DMS 273 treated with DMSO at 0.1 percent for 48 hours (cell line): ENCODE measurements at places on chromosomes 16 and 17.
A peak's percentile ranks its signal among the peaks of the same experiment; 100 is the strongest.

DNA sequence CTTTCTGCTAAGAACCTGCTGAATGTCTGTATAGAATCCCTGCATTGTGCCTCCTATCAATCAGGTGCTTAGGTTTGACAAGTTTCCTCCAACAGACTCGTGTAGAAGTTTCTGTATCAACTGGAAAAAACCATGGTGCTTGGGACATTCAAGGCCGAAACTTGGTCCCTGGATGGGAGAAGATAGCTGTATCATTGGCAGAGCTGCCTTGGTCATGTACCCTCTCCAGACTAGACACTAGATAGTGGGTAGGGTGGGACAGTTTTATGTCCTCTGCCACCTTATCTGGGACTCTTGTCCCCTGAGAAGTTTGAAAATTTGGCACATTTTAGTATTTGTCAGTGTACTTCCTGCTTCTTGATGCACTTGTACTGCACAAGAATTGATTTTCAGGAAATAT is 520.8 kb downstream of the WWOX start:
- no peak for DNase-seq

DNA sequence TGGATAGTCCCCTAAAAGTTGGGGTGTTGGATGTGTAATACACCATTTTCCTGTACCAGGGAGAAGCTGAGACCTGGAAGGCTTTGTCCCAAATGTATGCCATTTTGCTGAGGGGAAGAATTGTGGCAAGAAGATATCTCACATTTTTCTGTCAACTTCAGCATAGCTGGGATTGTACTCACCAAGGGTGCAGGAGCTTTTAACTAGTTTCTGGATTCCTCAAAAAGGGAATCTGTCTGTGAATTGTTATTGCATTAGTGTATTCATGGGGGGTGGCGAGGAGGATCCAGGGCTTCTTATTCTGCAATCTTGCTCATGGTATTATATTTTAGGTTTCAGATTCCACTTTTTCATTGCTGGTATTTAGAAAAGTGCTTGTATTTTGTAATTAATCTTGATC is 208.2 kb upstream of the MYOCD start:
- DNase-seq, result no peak

DNA sequence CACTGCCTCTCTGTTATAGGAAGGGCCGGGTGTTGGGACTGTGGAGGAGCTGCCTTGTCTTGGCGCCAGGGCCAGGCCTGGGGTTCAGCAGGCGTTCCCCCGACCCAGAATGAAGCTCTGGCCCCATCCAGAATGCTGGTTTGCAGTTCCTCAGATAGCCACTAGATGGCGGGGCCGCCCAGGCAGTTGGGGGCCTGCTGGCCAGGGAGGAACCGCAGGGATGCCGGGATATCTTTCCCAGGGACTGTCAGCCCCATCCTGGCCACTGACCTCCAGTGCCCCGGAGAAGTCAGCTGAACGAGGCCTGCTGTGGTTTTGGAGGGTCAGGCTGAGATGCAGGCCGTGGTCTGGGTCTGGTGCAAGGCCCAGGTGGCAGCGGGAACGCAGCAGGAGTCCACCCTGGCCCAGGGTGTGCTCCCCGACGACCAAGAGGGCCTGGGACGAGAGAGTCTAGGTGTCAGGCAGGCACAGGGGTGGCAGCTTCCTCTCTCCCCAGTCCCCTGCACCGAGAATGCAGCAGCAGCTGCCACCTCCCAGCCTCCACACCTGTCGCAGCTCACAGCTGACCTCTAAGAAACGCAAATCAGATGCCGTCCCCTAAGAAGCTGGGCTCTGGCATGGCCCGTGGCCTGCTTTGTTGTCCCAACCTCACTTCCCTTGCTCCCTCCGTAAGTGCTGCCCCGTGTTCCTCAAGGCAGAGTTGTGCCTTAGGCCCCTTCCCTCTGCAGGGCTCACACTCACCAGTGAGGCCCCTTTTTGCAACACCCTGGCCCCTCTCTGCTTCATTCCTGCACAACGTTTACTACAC is 51.2 kb downstream of the RMI2 start:
- peak; percentile 9 for DNase-seq

- DNase-seq, result no peak
These were observed 8.1 kb downstream of the MKS1 start for GRCh38 chr17:58210922-58211321.

GRCh38 chr16:73190256-73190655 is 142.3 kb upstream of the ZFHX3 start:
- DNase-seq, result no peak

- DNase-seq, result no peak
These were observed 8.1 kb upstream of the ATP2A3 start for GRCh38 chr17:3972281-3972731.

DNA sequence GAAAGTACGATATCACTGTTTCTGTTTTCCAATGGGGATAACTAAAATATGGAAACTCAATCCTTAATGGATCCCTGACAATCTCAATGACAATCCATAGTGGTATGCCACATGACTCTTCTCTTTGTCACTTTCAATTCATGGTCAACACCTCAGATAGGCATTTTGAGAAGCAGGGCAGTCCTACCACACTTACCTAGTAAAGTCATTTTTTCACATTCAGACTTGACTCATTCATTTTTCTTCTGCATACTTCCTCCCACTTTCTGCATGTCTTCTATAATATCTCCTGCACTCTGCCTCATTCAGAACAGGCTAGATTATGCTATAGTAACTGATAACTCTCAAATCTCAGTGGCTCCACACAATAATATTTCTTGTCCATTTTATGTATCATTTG is 117.5 kb downstream of the FTO start:
- DNase-seq, result no peak

- no peak for DNase-seq
These were observed 4.5 kb downstream of the RANBP10 start for GRCh38 chr16:67801883-67802282.

GRCh38 chr16:85281181-85281580 is 168.9 kb upstream of the CIBAR2 start:
- DNase-seq, result no peak

DNA sequence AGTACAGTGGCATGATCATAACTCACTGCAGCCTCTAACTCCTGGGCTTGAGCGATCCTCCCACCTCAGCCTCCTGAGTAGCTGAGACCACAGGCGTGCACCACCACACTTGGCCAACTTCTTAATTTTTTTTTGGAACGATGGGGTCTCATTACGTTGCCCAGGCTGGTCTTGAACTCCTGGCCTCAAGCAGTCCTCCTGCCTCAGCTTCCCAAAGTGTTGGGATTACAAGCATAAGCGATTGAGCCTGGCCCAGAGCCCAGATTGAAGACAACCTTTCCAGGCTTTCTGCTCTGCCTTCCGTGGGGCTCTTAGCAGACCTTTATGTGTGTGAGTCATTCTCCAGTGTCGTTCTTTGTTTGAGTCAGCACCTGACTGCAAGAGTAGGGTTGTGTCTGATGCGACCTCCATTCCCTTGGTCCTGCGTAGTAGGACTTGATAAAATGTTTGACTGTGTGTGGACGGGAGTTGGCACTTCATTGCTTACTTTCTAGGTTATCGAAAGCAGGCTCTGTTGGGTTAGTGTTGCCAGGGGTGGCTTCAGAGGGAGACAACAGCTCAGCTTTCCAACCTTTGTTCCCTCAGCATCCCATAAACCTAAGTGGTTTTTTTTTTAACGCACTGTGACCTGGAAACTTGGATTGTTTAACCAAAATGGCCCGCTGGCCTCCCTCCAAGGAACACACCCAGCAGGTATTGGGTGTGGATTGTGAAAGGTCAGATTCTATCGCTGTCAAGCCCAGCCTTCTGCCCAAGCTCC is 26.4 kb downstream of the EEF2K start:
- DNase-seq, result no peak

DNA sequence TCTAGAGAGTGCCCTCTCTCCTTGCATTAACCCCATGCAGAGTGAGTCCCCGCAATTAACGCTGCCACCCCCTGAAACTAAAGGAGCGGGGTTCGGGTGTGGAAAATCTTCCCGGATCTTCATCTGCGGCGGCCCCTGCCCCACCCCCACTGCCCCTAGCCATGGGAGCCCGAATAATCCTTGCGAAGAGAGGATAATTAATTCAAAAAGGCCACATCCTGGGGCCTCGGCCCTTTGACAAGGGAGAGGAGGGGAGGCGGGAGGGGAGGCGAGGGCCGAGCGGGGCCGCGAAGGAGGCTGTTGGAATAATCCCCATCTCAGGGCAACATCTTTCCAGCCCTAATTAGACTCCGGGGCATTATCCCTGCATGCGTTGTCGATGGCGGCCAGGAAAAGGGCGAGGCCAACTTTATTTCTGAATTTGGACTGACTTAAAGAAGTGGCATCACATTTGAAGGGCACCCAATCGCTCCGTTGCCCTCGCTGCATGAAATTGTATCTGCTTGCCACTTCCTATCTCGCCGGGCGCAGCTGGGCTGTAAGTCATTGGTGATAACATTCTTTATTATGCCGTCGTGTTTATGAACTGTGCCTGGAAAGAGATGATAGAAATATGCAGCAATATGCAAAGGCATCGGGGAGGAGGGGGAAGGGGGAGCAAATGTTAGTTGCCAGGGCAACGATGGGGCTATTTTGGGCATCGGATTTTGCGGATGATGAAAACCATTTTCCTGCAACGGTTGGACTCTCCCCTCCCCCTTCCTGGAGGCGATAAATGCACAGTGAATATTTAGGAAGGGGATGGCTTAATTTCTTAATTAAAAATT is 387.1 kb upstream of the TNRC6C start:
- no peak for DNase-seq

DNA sequence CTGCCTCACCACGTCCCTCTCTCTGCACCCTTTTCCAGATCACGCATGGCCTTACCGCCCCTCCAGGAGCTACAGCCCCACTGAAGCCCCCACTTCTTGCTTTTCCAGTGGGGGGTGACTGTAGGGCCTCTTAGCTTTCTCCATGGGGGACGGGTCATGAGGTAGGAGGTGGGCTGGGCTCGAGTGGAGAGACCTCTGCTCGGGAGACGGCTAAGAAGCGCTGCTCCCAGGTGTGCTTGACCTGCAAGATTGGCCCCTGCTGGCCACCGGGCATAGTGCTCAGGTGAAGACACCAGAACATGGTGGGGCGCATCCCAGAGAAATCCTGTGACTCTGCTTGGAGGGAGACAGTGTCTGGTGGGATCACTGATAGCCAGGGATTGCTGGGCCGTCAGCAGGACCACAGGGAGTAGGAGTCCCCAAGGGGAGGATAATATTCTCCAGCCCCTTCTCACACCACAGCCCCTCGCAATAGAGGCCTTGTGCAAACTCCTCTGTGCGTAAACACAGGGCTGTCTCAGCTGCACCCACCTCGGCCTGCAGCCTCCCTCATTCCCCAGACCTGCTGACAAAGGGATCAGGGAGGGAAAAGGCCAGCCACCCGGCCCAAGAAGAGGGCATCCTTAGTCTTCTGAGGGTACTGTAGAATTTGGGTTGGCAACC is 8.9 kb upstream of the GALK1 start:
- no peak for DNase-seq

GRCh38 chr16:89458551-89458950 is 31.8 kb downstream of the ANKRD11 start:
- DNase-seq, result no peak

DNA sequence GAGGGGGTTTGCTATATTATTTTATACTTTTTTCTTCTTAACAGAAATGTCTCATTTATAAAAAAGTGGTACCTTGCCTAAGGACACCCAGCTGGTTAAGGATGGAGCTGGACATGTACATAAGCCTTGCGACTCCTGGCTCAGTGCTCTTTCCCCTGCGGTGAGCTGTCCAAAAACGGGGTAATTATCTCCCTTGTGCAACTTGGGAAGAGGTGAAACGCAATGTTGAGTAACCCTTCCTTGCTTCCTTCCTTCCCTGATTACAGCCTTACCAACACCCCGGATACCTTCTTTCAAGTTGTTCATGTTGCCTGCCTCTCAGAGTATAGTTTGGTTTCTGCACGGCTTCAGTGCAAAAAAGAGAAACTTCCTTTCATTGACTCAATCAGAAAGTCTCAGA is 94.1 kb upstream of the XYLT1 start:
- no peak for DNase-seq

GRCh38 chr17:73364155-73364522 is 52.3 kb upstream of the CDC42EP4 start:
- no peak for DNase-seq

- DNase-seq, result no peak
These were observed 26.9 kb downstream of the HYDIN start for GRCh38 chr16:71203631-71204030.

DNA sequence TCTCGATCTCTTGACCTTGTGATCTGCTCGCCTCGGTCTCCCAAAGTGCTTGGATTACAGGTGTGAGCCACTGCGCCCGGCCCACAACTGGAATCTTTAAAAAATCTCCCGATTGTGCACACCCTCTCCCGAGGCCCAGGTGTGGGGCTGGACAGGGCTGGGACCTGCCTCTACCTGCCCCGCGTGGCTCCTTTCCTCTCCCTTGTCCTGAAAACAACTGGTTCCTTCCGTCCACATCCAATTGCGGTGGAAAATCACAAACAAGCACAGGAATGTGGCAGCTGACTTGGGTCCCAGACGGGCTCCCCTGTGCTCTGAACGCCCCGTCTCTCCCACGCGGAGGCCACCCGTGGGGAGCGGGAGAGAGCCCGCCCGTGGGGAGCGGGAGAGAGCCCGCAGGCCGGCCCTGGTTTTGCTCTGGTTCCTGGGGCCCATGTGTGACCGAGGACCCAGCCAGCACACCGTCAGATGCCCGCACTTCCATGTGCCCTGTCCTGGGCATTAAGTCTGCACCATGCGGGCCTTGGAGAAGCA is 3.0 kb upstream of the TMEM204 start:
- no peak for DNase-seq

- DNase-seq, result no peak
These were observed 58.3 kb downstream of the IRX3 start for GRCh38 chr16:54228325-54228724.

DNA sequence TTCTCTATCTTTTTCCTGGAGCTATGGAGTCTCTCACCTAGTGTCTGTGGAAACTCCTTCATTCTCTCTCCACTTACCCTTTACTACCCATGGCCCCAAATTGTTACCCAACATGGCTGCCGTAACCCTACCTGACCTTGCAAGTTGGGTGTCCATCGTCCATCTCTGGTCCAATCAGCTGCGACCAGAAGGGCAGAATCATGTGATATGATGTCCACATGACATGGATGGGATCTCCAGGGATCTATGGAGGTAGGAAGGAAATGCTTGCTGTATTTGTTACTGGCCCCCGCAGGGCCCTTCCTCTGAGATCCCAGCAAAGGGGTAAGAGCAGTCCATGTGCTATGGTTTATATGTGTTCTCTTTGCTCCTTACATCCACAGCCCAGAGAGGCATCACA is 8.0 kb upstream of the DRC7 start:
- DNase-seq, result no peak

- no peak for DNase-seq
These were observed 791 bp downstream of the MCRIP2 start for GRCh38 chr16:642189-643049.

GRCh38 chr17:50026837-50027171 is 29.1 kb upstream of the ITGA3 start:
- DNase-seq, result peak; percentile 9

- DNase-seq, result no peak
These were observed 14.8 kb downstream of the HDAC5 start for GRCh38 chr17:44108440-44109311.

DNA sequence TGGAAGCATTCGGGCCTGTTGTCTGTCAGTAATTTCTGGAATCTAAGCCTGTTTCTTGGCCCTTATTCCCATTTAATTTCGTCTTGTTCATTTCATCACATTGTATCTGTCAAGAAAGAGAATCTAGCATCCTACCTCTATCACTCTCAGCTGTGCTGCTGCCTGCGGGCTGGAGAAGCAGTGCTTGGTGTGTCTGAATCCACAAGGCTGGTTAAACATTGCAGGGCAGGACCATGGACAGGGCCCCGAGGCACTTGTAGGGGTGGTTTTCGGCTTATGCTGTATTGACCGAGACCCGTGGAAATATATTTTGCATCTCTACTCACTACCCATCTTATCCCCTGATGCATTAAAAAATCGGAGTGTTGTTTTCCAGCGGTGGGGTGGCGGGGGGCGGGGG is 3.1 kb downstream of the RAB11FIP4 start:
- DNase-seq, result no peak

GRCh38 chr17:72572604-72573491 is 452.0 kb downstream of the SOX9 start:
- no peak for DNase-seq
